ENCODE measurements at places on chromosomes 1 and 21. TPM values are rescaled to one million over a fixed set of nuclear protein-coding genes. Genes with fewer than 3 reads are reported as not detected.

GRCh38 chr1:215569986-215570824, 3.1 kb downstream of the KCTD3 start:
- DNase-seq = peak; percentile 33

GRCh38 chr1:207032528-207033017, at the start of gene C1orf116:
Gene C1orf116 (minus strand): TSS chr1:207032756. CDS start chr1:207027598, 5,158 bp downstream.
- peak; percentile 98 for DNase-seq

DNA sequence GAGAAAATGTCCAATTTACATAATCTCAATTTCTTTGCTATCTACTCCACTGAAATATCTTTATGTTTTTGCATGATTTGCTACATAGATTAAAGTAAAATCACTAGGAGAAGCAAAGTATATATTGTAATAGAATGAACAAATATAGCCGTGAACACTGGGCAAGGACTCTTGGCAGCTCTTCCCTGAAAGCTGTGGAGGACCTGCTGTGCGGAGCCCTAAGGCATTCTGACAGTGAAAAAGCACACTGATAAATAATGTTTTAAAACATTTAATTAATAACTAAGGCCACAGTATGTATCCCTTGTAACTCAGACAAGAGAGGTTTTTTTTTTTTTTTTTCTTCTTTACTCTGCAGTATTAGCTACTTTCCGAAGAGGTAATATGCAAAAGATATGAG, 256.1 kb upstream of the DPYD start:
- DNase-seq = no peak

Gene ARMH1
- 0.96 TPM for total RNA-seq

Gene GPR37L1
- total RNA-seq = not detected

GRCh38 chr1:233723387-233723786, 109.5 kb downstream of the KCNK1 start:
- DNase-seq = no peak

DNA sequence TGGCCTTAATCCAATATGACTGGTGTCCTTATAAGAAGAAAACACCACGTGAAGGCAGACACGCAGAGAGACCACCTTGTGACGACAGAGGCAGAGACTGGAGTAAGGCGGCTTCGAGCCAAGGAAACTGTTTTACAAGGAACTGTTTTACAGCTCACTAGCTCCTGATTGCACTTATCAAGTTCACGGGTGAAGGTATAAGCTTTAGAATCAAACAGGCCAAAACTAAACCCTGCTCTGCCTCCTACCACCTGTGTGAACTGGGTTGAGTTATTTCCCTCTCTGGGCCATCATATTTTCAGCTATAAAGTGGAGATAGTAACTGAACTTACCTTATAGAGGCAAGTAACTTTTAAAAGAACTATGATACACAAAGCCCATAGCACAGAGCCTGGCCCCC, 166.9 kb upstream of the NFIA start:
- DNase-seq = no peak

Gene PRAMEF15
- total RNA-seq = not detected

- no peak for DNase-seq
These were observed 94.2 kb downstream of the PRKAB2 start for GRCh38 chr1:147077936-147078605.

Gene TRAF3IP3
- total RNA-seq = not detected

GRCh38 chr1:197303463-197303862, 35.4 kb downstream of the CRB1 start:
- no peak for DNase-seq

Gene MRAP
- not detected for total RNA-seq

Gene STIL
- total RNA-seq = 8.8 TPM

GRCh38 chr1:70727886-70728489, 316.9 kb downstream of the CTH start:
- no peak for DNase-seq

DNA sequence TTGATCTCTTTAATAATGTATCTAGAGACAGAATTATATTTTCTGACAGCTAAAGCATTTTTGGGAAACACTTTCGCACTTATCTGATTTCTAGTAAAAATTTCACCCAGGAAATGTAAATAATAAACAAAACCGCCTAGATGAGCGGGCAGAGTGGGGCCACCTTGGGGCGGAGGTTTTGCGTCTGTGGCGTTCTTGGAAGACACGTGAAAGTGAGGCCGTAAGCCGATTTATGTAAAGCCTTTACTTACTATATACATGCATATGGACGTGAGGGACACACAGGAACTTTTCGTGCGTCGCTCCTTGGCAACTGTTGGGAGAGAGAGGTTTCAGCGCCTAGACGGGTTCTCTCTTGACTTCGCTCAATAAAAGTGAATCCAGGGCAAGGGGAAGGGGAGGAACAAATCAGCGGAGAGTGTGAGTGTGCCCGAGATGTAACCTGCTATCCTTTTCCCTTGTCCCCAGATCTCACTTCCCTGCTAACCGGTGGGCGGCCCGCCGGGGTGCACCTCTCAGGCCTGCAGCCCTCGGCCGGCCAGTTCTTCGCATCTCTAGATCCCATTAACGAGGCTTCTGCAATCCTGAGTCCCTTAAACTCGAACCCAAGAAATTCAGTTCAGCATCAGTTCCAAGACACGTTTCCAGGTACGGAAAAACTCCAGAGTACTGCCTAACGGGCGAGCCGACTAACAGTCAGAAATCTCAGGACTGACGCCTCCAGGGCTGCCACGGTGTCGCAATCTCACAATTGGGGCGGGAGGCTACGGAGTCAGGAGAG, 1.7 kb downstream of the HLX start:
- DNase-seq = no peak

GRCh38 chr1:154971341-154971998, 923 bp upstream of the SHC1 start:
- DNase-seq = peak; percentile 90

DNA sequence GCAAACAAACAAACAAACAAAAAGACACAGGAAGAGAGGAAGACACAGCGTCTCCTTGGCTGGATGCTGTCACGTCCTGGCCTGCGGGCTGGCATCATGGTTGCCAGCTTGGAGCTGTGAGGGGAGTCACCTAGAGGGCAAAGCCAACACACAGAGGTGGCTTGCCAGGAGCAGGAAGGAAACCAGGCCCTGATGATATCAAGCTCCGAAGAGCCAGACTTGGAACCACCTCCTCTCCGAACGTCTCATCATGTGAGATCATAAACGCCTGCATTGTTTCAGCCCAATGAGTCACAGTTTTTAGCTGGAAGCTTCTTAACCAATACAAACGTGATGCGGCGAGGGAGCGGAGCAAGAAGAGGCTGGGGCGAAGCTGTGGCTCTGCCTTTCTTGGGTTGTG, 8.7 kb downstream of the PLA2G2D start:
- DNase-seq = peak; percentile 90

GRCh38 chr1:239987103-239987745, 104.5 kb upstream of the FMN2 start:
- peak; percentile 75 for DNase-seq

DNA sequence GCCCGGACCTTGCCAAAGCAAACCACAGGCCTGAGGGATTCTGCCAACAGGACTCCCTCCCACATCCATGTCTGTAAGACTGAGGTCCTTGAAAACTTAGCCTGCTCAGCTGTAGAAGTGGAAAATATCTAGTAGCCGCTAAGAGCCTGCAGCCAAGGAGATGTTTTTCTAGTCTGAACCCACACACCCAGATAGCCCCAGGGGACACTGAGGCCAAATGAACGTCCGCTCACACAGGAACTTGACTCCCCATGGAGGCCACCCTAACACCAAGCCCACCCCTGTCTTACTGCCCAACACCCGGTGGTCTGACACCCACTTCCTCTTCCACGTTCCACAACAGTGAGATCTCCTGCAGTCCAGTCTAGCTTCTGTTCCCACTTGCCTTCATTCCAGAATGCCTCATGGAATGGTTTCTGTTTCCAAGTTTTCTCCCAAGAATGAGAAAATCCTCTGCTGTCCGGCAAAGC, 174.8 kb downstream of the PLPP3 start:
- DNase-seq = no peak

DNA sequence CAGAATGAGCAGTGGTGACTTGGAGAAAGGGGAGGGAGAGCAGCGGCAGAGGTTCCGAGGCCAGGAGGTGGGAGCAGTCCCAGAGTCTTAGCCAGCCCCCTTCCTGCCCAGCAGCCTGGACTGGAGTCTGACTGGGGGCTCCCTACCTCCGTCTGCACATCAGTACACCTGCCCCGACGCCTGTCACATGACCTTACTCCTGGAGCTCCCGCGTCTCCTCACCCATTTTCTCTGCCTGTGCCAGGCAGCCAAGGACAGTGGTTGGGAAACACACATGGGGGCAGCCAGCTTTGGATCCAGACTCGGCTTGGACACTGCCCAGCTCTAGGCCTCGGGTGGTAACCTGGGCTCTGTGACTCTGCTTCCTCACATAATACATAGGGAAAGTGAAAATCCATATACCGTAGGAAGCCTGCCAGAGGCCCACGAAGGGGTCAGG, 16.9 kb downstream of the ACTRT2 start:
- no peak for DNase-seq

DNA sequence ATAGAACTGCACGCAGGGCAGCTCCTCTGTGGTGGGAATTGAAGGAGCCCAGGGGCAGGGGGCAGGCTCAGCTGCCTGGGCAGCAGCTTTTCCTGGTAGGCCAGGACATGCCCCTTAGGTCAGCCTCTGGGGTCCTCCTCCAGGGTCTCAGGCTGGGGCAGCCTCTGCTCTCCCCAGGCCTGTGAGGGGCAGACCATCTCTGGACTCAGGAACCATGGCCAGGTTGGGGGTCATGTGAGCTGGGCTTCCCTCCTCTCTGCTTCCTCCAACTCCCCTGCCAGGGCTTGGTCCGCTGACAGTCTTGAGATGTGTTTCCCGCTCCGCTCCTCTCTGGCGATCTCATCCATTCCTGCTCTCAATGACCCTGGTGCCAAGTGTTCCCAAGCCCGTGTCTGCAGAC, 5.7 kb downstream of the C1orf210 start:
- DNase-seq = no peak

DNA sequence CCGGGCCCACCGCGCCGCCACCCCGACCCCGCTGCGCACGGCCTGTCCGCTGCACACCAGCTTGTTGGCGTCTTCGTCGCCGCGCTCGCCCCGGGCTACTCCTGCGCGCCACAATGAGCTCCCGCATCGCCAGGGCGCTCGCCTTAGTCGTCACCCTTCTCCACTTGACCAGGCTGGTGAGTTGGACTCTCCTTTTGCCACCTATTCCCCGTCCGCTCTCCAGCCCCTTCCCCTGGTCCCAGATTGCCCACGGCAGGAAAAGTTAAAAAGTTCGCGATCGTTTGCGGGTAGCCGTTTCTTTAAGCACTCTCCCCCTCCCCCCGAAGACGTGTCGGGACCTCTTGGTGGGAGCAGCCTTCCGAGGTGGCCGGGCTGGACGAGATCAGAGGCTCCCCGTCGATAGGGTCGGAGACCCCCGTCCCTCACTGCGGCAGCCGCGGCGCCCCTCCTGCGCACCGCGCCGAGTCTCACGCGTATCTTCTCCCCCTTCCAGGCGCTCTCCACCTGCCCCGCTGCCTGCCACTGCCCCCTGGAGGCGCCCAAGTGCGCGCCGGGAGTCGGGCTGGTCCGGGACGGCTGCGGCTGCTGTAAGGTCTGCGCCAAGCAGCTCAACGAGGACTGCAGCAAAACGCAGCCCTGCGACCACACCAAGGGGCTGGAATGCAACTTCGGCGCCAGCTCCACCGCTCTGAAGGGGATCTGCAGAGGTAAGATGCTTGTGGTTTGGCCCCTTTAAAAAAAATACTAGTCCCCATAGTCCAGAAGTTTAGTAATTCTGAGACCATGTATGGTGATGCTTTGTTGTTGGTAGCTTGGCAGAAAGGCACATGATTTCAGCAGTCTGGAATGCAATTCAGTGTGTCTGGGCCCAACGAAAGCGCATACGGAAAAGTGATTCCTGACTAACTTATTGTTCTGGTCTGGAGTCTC, 576 bp downstream of the CCN1 start:
- peak; percentile 84 for DNase-seq

Gene OLFML3
- total RNA-seq = 0.30 TPM

Gene MYOM3
- total RNA-seq = 0.05 TPM

DNA sequence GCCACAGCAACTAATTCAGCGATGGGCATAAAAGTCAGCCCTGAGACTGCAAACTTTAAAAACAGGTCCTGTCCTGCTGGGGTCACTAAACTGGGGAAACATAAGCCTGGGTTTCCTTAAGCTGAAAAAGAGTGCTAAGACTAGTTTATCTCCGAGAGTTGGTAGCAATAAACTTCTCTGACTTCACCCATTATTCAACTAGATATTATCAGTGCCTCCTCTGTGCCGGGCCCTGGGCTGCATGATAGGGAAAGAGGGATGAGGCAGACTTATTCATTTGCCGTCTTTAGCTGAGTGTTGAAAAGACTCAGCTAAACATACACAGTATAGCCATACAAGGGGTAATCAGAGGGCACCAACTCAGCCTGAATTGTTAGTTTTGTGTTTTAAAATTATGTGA, 33.0 kb downstream of the AK2 start:
- no peak for DNase-seq

- peak; percentile 68 for DNase-seq
These were observed 26.2 kb upstream of the SNX27 start for GRCh38 chr1:151585622-151586021.

DNA sequence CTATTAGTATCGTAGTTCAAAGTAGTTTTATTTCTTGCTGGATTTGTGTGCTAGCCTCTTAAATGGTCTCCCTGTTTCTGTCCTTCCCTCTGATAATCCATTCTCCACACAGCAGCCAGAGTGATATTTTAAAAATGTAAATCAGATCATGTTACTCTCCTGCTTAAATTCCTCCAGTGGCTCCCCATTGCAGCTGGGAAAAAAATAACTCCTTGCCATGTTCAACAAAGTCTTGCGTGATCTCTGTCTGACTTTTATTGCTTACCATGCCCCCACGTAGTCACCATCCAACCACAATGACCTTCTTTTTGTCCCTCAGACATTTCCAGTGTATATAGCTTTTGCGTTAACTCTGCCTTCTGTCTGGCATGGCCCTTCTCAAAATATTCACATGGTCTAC, 178.8 kb downstream of the FGGY start:
- no peak for DNase-seq

- no peak for DNase-seq
These were observed 36.3 kb upstream of the NFASC start for GRCh38 chr1:204834336-204834735.

DNA sequence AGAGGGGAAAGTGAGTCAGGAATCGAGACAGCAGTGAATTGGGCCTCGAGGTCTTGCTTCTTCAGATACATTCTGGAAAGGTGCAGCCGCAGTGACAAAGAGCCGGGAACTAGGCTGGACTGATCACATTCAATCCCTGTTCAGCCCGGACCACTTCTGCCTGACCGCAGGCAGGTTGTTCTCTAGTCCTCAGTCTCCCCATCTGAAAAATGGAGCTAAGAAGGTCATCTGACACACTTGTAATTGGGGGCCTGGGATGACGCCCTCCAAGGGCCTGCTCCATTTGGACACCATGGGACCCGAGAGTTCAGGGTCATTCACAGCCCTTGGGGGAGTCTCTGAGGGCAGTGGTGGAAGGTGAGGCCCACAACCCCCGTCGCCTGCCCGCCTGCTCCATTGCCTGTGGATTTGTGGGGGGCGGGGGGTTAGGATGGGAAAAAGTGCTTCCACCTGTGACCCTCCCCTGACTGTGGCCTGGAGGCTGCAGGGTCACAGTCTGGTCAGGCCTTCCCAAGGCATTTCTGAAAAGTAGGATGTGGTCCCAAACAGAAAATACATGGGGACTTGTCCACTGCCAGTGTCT, 87.9 kb upstream of the CSF3R start:
- no peak for DNase-seq

Data from MCF 10A (cell line).